ENCODE measurements at places on chromosomes 2 and 18.

GRCh38 chr18:30121397-30121796, 921.1 kb downstream of the DSC3 start:
- DNase-seq: no peak

- no peak for DNase-seq
Measured at GRCh38 chr2:21256006-21256405, 132.2 kb downstream of the TDRD15 start.

DNA sequence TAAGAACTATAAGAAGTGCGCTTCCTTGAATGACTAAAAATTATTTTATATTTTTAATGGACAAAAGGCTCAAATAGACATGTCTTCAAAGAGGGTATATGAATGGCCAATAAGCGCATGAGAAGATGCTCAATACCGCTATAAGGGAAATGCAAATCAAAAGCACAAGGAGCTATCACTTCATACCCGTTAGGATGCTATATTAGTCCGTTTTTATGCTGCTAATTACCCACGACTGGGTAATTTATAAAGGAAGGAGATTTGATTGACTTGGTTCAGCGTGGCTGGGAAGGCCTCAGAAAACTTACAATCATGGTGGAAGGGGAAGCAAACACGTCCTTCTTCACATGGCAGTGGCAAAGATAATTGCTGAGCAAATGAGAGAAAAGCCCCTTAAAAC, 20.5 kb upstream of the PPP4R1 start:
- DNase-seq: no peak

DNA sequence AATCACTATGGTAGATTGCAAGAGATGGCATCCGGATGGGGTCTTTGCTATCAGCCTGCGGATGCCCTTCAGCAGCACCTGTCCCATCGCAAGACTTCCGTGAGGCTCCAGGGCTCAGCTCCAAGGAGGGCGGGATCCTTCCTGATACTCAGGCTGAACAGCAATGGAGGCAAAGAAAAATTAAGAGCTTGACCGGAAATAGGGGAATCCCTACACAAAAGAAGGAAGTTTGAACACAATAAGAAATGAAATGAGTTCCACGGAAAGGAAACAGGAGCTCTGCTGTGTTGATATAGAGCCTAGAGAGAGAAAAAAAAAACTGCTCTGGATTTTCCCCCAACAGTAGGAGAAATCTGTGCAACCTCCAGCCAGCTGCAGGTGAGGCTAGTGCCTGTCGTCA, 91.9 kb downstream of the ARL4C start:
- DNase-seq: no peak

- no peak for DNase-seq
Measured at GRCh38 chr2:241891988-241892298, 22.4 kb downstream of the RTP5 start.

- DNase-seq: peak; percentile 10
Measured at GRCh38 chr2:227717687-227718567, at the start of gene SLC19A3. TSS of gene SLC19A3 (minus strand) at chr2:227718028. CDS start at chr2:227702318, 15,710 bp downstream.

- no peak for DNase-seq
Measured at GRCh38 chr2:239345251-239345650, 55.6 kb downstream of the HDAC4 start.

- no peak for DNase-seq
Measured at GRCh38 chr18:2573408-2573807, 2.1 kb downstream of the NDC80 start.

- DNase-seq: no peak
Measured at GRCh38 chr2:23703037-23703582, 223.8 kb downstream of the ATAD2B start.
